ENCODE measurements at places on chromosomes 7 and 10.

- DNase-seq = no peak
Measured at GRCh38 chr7:128829391-128830166, 627 bp upstream of the FLNC start.

DNA sequence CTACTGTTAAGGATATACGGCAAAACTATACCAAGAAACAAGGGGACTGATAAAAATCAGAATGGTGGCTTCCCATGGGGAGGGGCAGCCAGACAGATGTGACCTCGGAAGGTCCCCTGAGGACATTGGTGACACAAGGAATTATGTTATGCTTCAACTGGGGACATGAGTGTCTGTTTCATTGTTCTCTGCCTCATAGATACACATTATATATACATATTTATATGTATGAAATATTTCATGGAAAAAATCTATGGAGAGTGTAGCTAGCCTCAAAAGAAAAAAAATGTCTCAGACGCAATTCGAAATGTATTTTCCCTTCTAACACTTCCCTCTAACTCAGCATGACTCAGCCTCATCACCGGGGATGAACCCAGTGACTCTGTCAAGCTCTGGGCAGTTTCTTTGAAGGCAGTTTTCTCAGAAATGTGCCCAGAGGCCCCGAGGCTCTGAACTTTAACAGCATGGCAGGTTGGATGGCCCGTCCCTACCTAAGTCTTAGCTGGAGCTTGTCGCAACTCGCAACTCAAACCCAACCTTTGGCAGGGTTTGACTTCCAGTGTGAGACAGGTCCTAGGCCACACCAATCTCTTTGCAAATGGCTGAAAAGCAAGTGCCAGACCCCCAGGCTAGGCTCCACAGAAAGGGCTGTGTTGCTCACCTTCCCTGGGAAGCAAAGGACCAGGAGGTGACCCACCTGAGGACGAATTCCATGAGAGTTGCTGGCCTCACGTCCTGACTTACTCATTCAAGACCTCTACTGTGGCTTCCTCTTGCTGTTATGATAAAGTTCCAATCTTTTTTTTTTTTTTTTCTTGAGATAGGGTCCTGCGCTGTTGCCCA is 86.9 kb downstream of the CARD11 start:
- DNase-seq = no peak

DNA sequence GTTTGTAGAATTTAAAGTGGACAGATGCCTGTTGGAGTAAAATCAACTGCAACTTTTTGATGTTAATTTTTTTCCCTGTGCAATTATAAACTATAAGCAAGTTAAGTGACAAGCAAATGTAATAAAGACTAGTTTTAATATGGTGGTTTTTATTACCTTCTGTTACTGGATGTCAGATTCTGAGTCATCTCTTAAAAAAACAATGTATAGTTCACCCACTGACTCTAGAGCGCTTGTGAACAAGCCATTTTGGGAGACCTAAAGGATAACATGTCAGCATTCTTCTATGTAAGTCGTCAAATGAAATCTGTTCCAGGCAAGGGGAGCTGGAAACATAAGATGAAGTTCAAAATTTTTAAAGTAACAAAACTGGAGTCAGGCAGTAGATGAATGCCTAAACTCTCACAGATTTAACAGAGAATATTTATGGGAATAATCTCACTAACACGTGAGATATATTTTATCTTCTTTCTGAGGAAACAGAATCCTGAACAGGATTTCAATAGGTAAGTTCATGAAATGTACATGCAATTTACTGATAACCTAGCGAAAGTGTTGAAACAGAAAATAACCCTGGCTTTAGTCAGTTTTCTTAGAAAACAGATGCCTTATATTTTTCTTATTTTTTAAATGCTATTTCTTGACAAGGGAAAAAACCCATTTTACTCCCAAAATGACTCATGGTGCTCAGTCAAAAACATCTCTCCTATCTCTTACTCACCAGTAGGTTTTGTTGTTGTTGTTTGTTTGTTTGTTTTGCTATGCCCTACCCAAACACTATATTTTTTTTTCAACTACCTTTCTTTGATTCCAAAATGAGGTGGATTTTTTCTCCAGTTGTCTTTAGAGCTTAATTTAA is 91.7 kb downstream of the SLC39A12 start:
- DNase-seq = no peak

- DNase-seq = no peak
Measured at GRCh38 chr10:61992059-61992460, 90.6 kb downstream of the ARID5B start.

DNA sequence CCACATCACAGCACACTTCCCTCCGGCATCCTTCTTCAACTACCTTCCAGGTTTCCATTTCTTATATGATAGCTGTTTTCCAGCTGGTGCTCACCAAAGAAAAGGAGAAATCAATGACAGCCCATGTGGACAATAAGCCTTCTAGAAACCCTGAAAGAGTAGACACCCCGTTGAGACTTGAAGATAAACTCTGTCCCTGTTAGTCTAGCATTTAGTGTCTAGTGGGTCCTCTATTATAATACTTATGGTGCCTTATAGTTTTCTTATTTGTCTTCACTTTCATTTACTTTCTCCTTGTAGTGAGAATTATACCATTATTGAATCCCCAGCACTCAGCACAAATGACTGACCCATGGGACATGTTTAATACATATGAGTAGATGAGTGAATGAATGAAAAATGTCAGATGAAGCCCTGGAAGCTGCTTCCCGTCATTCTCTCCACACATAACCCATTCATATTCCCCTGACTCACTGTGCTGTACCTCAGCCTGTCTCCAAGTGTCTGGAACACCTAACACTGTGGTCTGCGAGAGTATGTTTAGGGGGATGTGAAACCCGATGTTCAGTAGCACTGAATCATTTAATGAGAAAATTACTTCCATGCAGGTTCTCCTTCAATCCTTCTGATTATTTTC is 377.6 kb downstream of the GPR158 start:
- DNase-seq = no peak

- no peak for DNase-seq
Measured at GRCh38 chr10:59283456-59284091, 78.8 kb downstream of the FAM13C start.

DNA sequence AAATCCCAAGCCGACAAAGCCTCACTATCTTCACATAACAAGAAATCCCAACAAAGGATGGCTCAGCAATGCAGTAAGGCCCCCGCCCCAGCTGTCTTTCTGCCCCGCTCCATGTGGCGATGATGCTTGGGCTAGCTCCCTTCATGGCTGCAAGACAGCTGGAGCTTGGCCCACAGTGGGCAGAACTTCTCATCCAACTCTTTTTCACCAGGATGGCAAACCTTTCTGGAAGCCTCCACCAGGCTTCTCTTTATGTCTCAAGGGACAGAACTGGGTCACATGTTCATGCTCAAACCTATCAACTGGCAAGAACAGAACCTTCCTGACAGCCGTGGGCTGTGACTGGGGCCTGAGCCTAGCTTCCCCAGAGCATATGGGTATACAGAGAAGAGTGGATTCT is 260.5 kb upstream of the MKLN1 start:
- no peak for DNase-seq

DNA sequence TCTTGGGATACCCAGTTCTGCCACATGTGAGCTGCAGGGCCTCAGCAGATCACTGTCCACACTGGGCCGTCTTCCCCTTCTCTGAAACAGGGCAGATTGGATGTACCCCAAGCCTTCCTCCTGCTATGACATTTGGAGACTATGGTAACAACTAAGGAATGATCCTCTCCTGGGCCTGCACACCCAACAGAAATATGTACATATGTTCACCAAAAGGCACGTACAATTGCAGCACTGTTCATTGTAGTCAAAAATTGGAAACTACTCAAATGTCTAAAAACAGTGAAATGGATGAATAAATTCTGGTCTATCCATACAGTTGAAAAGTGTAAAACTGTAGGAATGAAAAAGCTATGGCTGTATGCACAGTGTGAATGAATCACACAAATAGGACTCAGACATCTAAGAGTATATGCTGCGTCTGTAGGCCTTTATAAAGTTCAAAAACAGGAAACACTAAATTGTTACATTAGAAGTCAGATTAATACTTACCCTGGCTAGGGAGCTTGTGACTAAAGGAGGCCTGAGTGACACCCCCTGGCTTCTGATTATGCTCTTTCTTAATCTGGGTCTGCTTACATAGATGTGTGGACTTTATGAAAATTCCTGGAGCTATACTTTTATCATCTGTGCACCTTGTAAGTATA is 16.1 kb upstream of the XPNPEP1 start:
- DNase-seq = no peak

DNA sequence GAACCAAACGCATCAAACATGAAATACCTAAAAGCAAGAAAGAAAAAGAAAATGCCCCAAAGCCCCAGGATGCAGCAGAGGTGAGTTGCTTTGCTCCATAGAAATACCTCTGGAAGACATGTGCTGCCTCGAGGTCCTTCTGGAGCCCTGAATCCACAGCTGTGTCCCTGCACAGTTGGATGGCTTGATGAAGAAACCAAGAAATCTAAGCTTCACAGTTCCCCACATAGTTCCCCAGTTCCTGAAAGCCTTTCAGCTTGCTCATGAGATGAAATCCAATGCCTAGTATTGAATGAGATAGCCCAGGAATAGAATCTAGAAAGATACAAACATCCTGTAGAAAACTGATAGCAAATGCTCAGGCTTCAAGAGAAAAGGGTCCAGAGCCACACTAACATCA is 182.8 kb downstream of the RTKN2 start:
- DNase-seq = no peak

GRCh38 chr7:129122078-129122750 is 22.3 kb upstream of the TSPAN33 start:
- DNase-seq = no peak

DNA sequence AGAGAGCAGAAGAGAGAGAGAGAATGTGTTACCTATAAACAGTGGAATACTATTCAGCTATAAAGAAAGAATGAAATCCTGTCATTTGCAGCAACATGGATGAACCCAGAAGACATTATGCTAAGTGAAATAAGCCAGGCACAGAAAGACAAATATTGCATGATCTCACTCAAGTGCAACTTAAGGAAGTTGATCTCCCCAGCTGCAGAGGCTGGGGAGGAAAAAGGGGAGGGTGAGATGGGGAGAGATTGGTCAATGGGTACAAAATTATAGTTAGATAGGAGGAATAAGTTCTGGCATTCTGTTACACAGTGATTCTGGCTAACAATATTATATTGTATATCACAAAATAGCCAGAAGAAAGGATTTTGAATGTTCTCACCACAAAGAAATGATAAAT is 11.2 kb upstream of the JAZF1 start:
- DNase-seq = no peak

GRCh38 chr7:129376076-129376777 is 58.0 kb upstream of the STRIP2 start:
- DNase-seq = peak; percentile 6

DNA sequence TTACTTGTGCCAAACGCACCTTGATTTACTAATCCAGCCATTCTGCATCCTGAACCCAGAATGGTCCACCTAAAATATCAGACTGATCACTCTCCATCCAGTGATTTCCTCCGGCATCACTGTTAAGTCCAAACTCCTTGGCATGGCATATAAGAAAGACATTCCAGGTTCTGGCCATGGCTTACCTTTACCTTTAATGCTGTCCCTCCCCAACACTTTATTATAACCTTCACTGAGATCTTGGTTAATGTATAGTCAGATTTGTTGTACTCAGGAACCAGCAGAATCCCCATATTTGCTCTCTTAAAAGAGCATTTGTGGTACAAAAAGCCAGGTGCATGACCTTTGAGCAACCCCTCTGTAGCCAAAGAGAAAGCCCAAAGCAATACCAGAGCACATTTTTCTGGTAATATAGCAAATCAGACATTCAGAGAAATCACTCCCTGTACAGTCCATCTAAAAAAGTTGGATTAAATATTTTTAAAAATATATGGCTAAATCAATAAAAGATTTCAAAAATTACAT is 10.2 kb downstream of the UMAD1 start:
- DNase-seq = no peak

DNA sequence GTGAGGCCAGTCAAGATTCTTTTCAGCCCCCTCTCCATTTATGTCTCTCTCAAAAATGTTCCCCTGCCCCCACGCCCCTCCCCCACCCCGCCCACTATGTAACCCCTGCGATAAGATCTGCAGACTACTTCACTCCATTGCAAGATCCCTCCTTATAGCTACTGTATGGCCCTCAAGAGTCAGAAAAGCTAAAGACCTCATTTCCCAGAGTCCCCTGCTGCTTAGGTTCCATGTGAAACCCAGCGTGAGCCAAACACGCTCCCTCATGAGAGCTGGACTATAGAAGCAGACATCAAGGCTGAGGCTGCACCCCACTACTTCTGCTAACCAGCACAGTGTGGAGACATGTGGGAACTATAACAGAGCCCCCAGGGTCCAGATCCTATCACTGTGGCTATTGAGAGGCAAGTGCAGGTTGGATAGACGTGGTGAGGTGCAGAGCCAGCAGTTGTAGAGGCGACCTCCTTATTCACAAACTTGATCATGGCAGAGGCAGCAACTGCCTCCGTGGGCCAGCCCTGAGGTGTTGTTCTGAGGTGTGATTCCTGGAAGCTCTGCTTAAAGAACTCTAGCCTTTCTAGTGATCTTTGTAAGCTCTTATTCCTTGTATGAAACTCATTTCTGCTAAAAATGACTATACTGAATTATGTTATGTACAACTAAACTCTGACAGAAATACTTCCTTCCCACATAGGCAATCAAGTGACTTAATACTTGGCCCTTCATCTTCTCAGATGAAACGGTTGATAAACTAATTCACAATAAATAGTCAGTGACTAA is 117.0 kb upstream of the ARID5B start:
- DNase-seq = no peak

DNA sequence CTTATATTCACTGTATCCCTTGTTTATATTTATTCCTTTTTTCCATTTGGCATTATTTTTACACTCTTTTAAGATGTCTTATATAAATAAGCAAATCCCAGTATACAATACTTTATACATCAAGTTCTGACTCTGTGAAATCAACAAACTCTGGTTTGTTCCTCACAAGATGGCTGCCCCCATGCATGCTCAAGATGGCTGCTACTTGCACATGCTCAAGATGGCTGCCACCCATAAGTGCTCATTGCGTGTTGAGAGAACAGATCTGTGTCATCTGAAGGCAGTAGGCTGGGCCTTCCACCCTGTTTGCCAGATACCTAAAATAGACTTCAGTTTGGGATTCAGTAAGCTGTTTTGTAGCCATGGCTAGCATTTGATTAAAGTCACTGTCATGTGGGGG is 666.2 kb downstream of the TYW1 start:
- no peak for DNase-seq

GRCh38 chr10:70827086-70827757 is 11.5 kb downstream of the SGPL1 start:
- DNase-seq = no peak

DNA sequence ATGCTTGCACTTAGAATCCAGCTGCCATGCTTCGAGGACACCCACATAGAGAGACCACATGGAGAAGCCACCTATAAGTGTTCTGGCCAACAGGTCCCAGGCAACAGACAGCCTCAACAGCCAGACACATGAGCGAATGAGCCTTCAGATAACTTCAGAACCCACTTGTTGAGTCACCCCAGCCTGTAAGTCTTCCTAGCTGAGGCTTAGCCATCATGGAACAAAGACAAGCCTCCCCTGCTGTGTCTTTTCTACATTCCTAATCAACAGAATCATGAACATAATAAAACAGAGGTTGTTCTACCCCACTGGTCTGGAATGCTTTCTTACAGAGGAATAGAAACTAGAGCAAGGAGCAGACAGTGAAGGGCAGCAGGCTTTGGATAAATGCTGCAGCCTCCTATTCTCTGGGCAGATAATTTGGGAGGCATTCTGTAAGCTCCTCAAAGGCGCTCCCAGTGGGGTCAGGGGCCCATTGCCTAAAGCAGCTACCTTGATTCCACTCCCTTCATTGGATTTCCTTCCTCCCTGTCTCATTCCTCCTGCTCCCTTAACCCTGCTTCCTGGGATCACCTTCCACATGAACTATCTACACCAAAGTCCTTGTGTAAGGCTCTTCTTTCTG is 4.6 kb downstream of the TLL2 start:
- no peak for DNase-seq

All from NCI-H2081 (cell line).